ENCODE measurements at places on chromosomes 16 and 17. TPM values are rescaled to one million over a fixed set of nuclear protein-coding genes. Genes with fewer than 3 reads are reported as not detected.

The ALKBH5 gene
- 91.5 TPM for total RNA-seq

The MRPL58 gene
- 17.4 TPM for total RNA-seq

- no peaks in the 10 kb centered on the region for H3K4me1 ChIP-seq
- H3K4me3 ChIP-seq, result no peak overlapping the region
- no peak for DNase-seq
- no peak overlapping the region for H3K27ac ChIP-seq
- no peaks in the 10 kb centered on the region for H3K27me3 ChIP-seq
Measured at GRCh38 chr16:11393366-11393765, 48.1 kb downstream of the RMI2 start.

The RDM1 gene
- not detected for total RNA-seq

GRCh38 chr16:14087590-14088154 is 16.6 kb downstream of the MRTFB start:
- no peaks in the 10 kb centered on the region for H3K36me3 ChIP-seq
- H3K27ac ChIP-seq, result no peak overlapping the region
- H3K4me1 ChIP-seq, result peaks cover 7% of the 10 kb centered on the region
- no peak overlapping the region for H3K4me3 ChIP-seq
- no peaks in the 10 kb centered on the region for H3K27me3 ChIP-seq
- DNase-seq, result no peak

DNA sequence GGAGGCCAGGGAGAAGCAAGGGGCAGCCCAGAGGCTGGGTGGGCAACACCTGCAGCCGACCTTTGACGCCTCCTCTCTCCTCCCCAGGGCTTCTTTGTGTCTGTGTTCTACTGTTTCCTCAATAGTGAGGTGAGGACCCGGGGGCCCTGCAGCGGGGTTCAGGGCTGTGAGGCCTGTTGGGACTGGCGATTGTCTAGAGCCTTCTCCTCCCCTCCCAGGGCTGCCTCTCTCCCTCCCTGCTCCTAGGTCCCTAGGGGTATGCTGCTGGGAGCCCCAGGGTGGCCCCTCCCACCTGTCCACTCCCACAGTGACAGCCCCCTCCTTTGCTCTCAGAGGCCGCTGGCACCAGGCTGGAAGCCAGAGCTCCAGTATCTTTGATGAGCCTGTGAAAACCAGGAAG is 10.8 kb upstream of the SPPL2C start:
- no peaks in the 10 kb centered on the region for H3K36me3 ChIP-seq
- no peak for DNase-seq
- no peaks in the 10 kb centered on the region for H3K27me3 ChIP-seq
- no peak overlapping the region for H3K4me3 ChIP-seq

Data from aorta (tissue), 5 donors.